ENCODE measurements at places on chromosomes 4 and X. TPM values are rescaled to one million over a fixed set of nuclear protein-coding genes. Genes with fewer than 3 reads are reported as not detected.

The IL21 gene
- total RNA-seq: 0.15 TPM

The PPP4R3C gene
- not detected for total RNA-seq

The ADH7 gene
- 0.15 TPM for total RNA-seq

The PABPC4L gene
- 1.3 TPM for total RNA-seq

The HDAC6 gene
- 78.9 TPM for total RNA-seq

Data from motor neuron (in vitro differentiated cells).